ENCODE measurements at places on chromosomes 7 and 10.
A peak's percentile ranks its signal among the peaks of the same experiment; 100 is the strongest.

GRCh38 chr7:93203496-93203895, 22.8 kb downstream of the HEPACAM2 start:
- peak; percentile 97 for DNase-seq

DNA sequence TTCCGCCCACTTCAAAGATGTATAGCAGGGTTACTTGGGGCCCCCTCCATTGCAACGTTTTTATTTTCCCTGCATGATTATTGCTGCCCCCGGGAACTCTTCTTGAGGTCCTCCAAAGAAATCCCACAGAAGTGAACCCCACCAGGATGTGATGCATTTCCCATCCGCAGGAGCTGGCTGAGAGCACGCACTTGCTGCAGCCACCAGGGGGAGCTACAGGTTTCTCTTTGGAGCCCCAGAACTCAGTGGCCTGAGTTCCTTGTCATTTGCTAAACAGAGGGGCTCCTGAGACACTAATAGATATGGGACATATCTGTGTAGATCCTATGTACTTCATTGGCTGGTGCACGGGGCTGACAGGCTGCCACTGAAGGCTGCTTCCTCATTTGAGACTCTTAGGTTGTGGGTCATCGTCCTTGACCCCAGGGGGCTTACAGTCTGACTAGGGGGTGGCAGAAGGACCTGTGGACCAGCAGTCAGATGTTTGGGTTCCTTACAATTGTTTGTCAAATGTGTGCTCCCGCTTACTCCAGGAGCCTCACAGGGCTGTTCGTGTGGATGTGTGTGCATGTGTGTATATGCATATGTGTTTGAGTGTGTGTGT, 52.3 kb upstream of the ENO4 start:
- DNase-seq, result peak; percentile 85

- DNase-seq, result peak; percentile 10
These were observed 387.2 kb downstream of the CNTNAP2 start for GRCh38 chr7:146503844-146504243.

GRCh38 chr7:108201766-108202165, 71.6 kb upstream of the LAMB4 start:
- peak; percentile 56 for DNase-seq

DNA sequence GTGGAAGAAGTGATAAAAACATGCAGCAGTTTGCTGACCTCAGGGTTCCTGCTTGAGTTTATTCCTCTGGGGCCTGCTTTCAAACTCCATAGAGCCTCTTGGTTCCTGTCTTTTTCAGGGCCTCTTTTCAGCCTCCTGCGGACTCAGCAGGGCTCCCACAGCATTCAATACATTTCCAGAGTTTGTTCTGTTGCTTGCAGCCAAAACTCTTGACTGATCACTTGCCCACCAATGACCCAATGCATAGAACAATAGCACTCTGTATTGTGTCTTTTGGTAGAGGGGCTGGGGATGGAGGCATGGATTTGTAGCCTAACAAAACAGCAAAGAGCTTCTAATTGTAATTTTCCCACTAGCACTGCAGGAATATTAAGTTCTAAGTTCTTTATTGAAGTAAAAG, 50.8 kb upstream of the CREB5 start:
- DNase-seq, result no peak

- no peak for DNase-seq
These were observed 107.3 kb upstream of the KDM7A start for GRCh38 chr7:140284062-140284461.

DNA sequence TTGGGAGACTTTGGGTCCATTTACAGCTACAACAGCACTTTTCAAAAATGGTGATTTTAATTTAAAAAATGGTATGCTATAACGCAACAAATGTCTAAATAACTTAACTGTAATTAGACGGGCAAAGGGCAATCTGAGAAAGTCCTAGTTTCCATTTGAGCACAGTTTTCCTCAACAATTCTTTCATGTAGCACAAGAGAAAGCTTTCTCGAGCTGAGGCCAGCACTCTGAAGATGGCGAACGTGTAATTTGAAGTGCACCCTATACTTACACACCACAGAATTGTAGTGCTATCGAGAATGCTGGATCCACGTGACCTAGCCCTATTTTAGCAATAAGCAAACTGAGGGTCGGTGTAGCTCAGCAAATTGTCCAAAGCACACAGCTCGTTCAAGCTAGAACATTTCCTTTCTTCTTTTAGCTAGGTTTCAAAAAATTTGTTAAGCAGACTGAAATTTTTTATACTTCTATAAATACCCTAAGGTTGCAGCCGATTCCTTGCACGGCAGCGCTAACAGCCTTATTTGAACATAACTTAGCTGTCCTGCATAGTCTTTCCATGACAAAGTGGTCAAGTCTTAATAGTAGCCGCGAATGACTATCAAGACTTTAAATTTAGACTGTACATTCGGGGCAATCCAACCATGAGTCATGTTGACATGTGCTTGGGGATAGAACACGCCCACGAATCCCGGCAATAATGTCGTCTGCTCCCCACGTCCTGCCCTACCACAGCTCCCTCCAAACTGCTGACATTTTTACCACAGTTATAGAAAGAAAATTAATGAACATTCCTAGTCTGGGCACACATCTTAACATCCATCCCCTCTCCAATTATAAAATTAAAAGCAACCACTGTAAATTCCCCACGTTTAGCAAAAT, 10.0 kb downstream of the KLF6 start:
- DNase-seq, result peak; percentile 52

GRCh38 chr7:3887096-3887690, 586.1 kb downstream of the SDK1 start:
- DNase-seq, result no peak

- no peak for DNase-seq
These were observed 25.5 kb downstream of the HGF start for GRCh38 chr7:81744389-81744788.

- peak; percentile 80 for DNase-seq
These were observed 433.6 kb upstream of the GALNT17 start for GRCh38 chr7:70698219-70698832.

- DNase-seq, result no peak
These were observed 49.4 kb upstream of the MSRB2 start for GRCh38 chr10:23046027-23046426.

DNA sequence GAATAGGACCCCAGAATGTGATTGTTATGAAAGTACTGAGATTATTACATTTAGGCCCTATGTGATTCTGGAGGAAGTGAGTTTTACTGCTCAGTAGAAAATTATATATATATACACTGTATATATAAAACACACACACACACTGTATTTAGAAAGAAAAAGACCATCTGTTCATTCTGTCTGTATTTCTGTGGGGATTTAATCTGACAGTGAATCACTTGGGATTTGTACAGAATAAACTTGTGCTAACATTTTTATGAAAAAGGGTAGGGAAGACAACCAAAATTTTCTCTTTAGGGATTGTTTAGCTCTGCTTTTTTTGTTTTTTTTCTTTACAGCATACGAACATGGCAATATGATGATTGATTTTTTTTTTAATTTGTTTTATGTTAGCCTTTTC, 142.7 kb downstream of the EXOC4 start:
- DNase-seq, result no peak

GRCh38 chr10:130707389-130707979, 571.3 kb downstream of the GLRX3 start:
- DNase-seq, result no peak

GRCh38 chr7:152074673-152075072, 49.2 kb downstream of the GALNT11 start:
- no peak for DNase-seq

- DNase-seq, result no peak
These were observed 35.3 kb upstream of the AGK start for GRCh38 chr7:141515941-141516340.

- DNase-seq, result no peak
These were observed 8.4 kb upstream of the PURB start for GRCh38 chr7:44893710-44894234.

DNA sequence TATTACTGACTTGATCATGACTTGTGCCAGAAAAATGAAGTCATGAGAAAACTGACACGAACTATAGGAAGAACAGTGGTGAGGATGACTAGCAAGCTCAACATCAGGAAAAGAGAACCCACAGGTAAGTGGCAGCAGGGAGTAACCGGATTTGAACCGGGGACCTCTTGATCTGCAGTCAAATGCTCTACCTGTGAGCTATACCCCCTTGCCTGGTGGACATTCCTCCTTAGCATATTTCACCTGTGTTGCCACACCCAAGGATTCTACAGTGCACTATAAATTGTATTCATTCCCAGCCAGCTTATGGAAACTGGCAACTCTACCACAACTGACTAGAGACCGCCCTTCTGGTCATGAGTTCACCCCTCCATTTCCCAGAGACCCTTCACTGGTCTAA, 97.5 kb upstream of the ZNF746 start:
- no peak for DNase-seq

DNA sequence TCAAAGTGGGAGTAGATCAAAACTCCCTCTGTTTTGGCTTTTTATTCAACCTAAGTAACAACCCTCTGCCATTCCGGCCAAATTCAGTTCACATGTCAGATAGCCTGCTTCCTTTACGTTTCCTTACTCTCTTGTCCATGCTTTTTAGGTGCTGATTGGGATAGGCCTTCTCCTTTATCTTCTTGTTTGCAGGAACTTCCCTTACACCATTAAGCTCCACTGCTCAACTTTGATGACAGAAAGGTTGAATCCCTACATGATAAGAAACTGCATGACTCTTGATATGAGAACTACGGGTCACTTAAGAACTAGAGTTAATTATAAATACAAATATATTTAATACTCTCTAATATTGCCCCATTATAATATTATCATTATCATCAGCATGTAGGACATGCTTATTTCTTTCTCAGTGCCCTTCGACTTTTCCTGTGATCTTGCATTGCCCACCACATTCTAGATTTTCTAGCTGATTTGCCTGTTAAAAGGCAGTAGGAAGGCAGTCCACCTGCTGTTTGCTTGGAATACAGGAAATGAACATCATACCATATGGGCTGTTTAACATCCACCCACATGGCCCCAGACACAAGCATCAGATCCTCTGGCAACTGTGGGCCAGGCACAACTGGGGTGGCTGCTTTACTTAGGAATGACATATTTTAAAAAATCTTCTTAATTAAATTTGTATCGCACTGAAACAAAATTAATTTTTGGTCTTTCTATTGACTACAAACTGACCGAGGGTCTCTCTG, 59.7 kb upstream of the CCDC6 start:
- peak; percentile 75 for DNase-seq

DNA sequence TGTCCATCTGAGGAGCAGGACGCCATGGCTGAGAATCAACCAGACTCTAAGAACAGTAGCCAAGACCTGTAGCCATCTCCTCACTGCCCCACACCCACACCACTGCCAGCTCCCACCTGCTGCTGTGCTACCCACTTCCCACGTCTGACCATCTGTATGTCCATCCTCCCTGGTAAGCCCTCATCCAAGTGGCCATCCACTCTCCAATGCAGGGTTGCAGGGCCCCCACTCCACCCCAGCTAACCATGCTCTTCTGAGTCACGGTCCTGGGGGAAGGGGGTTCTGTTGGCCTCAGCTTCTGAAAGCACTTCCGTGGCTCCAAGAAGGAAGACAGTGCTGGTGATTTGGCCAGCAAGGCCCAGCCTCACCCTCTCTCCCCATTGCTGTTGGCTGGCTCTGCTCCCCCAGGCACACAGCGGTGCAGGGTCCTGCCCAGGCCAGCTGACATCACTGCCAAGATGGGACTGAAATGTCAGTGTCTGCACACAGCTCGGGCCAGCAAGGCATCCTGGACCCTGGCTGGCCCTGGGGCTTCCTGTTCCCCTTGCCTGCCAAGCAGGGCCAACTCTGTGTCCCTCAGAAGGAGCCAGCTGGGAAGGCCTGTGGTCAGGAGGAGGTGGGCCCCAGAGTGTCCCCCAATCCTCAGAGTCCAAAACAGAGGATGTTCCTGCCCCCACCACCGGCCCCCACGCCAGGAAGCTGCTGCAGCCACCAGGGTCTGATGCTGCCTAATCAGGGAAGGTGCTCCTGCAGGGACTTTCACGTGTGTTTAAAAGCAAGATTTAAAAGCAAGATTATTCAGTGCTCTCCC, 17.5 kb downstream of the RASGEF1A start:
- DNase-seq, result no peak

DNA sequence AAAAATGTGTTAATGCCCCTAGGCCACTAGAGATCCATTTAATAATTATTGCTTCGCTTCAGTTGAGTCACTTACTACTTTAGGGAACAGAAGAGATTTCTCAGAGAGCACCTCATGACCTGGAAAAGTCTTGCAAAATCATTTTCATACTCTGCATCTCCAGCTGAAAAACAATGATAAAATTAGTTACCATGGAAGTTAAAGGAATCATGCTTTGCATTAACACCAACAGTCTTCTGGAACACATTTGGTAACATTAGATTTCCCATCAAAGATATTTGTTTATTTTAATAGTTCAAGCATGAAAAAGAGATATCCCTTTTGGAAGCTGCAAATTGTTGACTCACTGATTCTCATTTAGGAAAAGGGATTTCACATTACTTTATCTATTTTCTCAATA, 1.8 kb upstream of the STEAP2 start:
- peak; percentile 8 for DNase-seq

GRCh38 chr7:158676906-158677305, 27.7 kb downstream of the NCAPG2 start:
- DNase-seq, result no peak

GRCh38 chr7:131889572-131890150, 333.2 kb upstream of the PODXL start:
- no peak for DNase-seq

- DNase-seq, result peak; percentile 1
These were observed 322.8 kb downstream of the POM121L12 start for GRCh38 chr7:53358269-53358668.

DNA sequence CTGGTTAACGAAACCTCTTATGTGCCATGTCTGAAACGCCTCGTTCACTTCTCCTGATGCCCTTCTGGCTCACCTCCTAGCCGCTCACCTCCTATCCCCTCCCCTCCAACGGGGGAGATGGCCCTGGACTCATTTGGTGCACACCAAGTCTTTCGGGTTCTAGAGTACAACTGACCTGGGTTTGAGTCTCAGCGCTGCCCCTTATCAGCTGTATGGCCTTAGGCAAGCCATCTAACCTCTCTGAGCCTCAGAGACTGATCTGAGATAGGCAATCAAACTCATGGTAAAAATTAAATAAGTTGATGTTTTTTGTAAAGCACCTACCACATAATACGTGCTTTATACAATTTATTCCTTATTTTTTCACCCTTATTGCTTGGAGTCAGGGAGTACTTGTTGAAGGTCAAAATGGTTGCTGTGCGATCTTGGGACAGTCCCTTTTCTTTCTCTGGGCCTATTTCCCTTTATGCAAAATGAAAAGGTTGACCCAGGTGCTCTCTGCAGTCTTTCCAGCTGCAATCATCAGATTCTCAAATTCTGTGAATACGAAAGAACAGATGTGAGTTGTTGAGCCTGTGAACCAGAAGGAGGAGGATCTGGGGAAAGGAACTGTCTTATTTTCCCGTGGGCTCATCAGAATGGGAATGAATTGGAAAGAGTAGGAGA, 31.2 kb upstream of the PLEKHA1 start:
- no peak for DNase-seq

GRCh38 chr10:3807928-3808496, 23.0 kb upstream of the KLF6 start:
- no peak for DNase-seq

- DNase-seq, result peak; percentile 91
These were observed 127.0 kb downstream of the SRPK2 start for GRCh38 chr7:105261689-105262088.

DNA sequence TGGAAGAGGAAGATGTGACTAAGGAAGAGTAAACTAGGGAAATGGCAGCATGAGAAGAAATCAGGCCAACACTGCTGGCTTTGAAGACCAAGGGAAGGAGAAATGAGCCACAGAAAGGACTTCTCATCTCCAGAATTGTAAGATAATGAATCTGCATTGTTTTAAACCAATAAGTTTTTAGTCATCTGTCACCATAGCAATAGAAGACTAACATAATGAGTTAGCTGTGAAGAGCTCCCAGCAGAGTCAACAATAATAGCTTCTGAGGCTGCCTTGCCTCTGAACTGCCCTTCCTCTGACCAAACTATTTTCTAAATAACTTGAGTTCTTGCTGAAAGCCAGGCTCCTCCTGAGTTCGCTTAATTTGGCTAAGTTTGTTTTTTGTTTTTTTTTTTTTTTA, 103.6 kb downstream of the CACNA2D1 start:
- DNase-seq, result no peak
